IMR-90 (cell line): ENCODE measurements at places on chromosomes 1 and 21. TPM values are rescaled to one million over a fixed set of nuclear protein-coding genes. Genes with fewer than 3 reads are reported as not detected.

- H3K27me3 ChIP-seq = no peaks in the 10 kb centered on the region
- peaks cover 11% of the 10 kb centered on the region for H3K36me3 ChIP-seq
- peaks cover 6% of the 10 kb centered on the region; the same call in 1 of the 2 replicates for H3K4me1 ChIP-seq
- H3K4me3 ChIP-seq = no peak overlapping the region
- no peak overlapping the region for H3K27ac ChIP-seq
These were observed 36.6 kb downstream of the SRRM1 start for GRCh38 chr1:24679725-24680124.

Gene INKA2
- total RNA-seq = 1.7 and 2.2 TPM in 2 replicates

Gene PDZK1IP1
- not detected in 2 replicates for total RNA-seq

Gene JAM2
- total RNA-seq = 0.72 and 0.83 TPM in 2 replicates

Gene OR2T11
- not detected in 2 replicates for total RNA-seq
